Activated CD4-positive, alpha-beta T cell treated with anti-CD3 and anti-CD28 coated beads for 4 hours (primary cell): ENCODE measurements at places on chromosomes 11 and 22.

- DNase-seq, result no peak
These were observed 175.3 kb upstream of the SESN3 start for GRCh38 chr11:95406271-95406670.

DNA sequence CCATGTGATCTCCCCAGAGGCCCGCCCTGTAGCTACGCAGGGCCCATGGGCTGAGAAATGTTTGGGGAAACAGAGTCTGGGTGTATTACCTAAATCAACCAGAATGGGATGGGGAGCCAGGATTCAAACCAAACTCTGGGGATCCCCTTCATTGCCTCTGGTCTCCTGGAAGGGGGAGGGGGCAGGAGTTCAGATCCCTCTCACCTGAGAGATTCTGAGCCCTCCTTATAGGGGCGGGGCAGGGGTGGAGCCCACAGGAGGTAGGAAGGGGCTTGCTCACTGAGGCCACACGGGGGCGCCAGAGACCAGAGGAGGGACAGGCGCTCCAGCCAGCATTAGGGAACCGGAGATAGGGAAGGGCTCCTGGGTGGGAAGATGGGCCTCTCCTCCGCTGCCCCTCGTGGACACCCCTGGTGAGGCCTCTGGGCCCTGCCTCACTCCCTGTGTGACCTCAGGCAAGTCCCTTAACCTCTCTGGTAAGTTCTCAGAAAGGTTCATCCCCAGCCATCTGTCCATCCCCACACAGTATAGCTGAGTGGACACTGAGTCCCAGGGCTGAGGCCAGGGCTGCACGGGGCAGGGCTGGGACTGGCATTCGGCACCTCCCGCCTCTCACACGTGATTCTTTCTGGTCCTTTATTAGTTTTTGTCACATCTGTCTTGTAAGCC is 2.7 kb upstream of the CDC42BPG start:
- peak; percentile 91 for DNase-seq

- DNase-seq, result no peak
These were observed 116.0 kb upstream of the ANO1 start for GRCh38 chr11:69962152-69962551.

DNA sequence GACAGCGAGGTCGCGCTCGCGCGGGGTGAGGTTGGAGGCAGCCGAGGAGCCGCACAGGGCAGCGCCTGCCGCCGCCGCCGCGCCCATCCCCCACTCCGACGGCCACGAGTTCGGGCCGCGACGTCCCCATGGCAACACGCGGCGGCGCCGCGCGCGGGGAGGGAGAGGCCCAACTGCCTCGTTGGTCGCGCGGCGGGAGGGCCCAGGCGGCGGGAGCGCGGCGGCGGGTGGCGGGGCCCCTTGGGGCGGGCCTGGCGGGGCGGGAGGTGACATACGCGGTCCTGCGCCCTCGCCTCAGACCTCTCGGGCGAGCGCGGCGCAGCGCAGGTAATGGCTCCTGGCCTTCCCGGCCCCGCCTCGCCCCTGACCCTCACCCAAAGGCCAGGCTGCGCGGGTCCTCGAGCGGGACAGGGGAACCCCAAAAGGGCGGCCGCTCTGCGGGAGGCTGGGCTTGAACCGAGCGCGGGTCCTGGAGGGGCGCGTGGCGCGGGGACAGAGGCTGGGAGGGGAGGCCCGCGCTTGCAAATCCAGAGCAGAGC is at the start of gene DEUP1:
Gene DEUP1, plus strand, starts transcription at position 297 of the 539 bp plus-strand sequence. CDS start 1,518 bp downstream, outside the sequence.
- no peak for DNase-seq

DNA sequence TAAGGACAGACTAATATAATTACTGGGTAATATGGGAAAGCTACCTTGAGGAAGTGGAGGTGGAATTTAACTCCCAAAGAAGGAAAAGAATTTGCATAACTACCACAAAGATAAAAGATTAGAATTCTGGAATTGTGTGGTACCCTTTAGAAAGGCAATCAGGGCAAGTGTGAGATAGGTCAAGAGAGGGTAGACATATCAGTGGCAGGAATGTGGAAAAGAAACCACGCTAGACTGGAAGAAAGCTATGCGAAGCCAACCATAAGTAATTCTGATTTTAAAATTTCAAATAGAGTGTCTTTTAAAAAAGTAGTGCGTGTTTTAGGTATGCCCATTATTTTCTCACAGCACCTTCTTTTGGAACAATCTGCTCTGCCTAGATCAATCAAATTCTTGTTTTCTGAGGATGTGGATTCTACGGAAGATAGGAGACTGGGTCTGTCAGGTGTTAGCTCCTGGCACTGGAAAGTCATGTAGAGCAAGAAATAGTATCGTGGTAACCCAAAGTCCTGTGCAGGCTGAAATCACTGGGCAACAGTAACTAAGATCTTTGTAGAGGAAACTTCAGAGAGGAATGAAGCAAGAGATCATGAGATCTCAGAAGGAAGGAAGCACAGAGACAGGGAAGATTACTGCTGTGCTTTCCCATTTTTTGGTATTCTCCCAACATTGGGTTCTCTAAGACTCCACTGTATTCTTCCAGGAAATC is 111.3 kb upstream of the MTMR2 start:
- no peak for DNase-seq

DNA sequence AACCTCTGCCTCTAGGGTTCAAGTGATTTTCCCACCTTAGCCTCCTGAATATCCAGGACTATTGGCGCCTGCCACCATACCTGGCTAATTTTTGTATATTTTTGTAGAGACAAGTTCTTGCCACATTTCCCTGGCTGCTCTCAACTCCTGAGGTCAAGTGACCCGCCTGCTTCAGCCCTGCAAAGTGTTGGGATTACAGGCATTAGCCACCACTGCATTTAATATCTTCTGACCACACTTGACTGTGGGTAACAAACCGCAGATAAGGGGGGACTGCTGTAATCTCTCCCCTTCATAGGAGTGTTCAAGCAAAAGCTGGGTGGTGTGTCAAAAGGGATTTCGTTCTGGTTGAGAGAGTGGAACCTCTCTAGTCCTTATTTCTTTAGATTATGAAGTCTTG is 53.4 kb downstream of the GRAMD1B start:
- DNase-seq, result no peak

DNA sequence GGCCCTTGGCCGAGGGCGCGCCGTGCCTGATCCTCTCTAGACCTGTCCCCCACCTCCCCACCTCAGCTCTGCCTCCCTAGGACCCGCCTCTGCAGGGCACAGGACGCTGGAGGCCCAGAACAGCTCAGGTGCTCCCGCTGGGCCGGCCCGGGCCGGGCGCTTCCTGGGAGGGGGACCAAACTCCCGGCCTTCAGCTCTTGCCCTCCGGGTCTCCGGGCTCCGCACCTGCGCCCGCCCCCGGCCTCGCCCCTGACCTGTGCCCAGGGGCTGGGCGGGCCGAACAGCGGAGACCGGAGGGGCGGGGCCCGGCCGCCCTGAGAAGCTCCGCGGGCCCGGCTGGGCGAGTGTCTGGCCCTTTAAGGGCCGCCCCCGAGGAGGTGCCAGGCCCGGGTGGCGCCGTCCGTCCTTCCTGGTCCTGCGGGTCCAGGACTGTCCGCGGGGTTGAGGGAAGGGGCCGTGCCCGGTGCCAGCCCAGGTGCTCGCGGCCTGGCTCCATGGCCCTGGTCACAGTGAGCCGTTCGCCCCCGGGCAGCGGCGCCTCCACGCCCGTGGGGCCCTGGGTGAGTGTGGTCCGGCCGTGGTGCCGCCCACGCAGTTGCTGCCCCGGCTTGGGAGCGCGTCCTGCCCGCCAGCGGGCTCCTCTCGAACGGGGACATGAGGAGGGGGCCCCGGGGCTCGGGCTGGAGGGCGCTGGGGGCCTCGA is at the start of gene SSH3:
Gene SSH3, plus strand, starts transcription at position 399 of the 703 bp plus-strand sequence. Its CDS starts 96 bp downstream, at position 495.
- no peak for DNase-seq

DNA sequence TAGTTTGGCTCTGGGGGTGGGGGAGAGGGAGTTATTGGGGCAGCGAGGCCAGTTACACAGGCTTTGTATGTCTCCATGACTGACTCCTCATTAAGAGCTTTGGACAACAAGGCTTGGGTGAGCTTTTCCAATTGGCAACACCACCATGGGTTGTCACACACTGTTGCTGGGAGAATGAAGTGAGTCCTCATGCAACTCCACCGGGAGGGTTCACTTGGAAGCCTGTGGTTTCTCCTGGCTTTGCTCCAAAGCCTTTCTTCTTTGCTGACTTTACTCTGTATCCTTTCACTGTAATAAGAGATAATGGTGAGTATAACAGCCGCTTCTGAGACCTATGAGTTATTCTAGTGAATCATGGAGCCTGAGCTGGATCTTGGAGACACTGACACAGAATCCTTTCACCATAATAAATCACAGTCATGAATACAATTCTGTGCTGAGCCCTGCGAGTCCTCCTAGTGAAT is 24.9 kb downstream of the EIF3F start:
- DNase-seq, result no peak

- DNase-seq, result no peak
These were observed 60.0 kb upstream of the PLET1 start for GRCh38 chr11:112320668-112321067.

- peak; percentile 73 for DNase-seq
These were observed at the start of the genes RIBC2 and SMC1B for GRCh38 chr22:45413368-45414211. TSS of gene RIBC2 (plus strand) at chr22:45413693. CDS start at chr22:45413887, 194 bp downstream. TSS of gene SMC1B (minus strand) at chr22:45413599. CDS start at chr22:45413567, 32 bp downstream.

DNA sequence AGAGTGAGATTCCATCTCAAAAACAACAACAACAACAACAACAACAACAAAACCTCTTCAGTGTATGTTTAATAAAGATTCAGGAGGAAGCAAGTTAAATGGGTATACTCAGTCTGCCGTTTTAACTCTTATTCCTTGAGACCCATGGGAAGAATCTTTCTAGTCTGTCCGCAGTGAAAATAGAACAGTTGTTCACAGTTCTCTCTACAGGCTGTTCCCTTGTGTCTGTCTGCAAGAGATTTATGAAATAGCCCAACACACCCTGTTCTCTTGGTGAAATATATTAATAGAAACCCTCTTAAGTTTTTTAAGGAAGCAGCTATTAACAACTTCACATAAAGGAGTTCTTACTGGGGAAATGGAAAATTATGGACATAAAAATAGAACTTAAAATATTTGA is 682.2 kb upstream of the RAG2 start:
- no peak for DNase-seq

DNA sequence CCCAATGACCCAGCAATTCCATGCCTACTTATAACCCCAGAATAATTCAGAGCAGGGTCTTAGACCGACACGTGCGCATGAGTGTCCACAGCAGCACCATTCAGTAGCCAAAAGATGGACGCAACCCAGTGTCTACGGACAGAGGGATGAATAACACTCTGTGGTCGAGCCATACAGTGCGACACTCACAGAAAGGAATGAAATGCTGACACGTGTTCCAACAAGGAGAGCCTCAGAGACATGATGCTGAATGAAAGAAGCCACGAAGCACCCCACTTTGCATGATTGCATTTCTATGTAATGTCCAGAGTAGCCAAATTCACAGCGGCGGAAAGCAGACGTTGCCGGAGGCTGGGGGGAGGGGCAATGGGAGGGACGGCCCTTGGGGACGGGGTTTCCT is 134.4 kb downstream of the CTTN start:
- DNase-seq, result no peak
